ENCODE measurements at places on chromosomes 5 and 9. TPM values are rescaled to one million over a fixed set of nuclear protein-coding genes. Genes with fewer than 3 reads are reported as not detected.

The ASS1 gene
- 113 TPM for polyA plus RNA-seq

The SMIM32 gene
- not detected for polyA plus RNA-seq

The NEUROG1 gene
- polyA plus RNA-seq: not detected

The LCN15 gene
- not detected for polyA plus RNA-seq

The CARTPT gene
- polyA plus RNA-seq: not detected

The SGCD gene
- polyA plus RNA-seq: not detected

The ASTN2 gene
- 0.31 TPM for polyA plus RNA-seq

The SH3GL2 gene
- polyA plus RNA-seq: not detected

The TARS1 gene
- 147 TPM for polyA plus RNA-seq

The BNC2 gene
- 0.03 TPM for polyA plus RNA-seq

The PPP3R2 gene
- polyA plus RNA-seq: not detected

The SH2D3C gene
- 0.08 TPM for polyA plus RNA-seq

The DHX29 gene
- polyA plus RNA-seq: 3.3 TPM

The ERAP2 gene
- polyA plus RNA-seq: 41.6 TPM

The F12 gene
- polyA plus RNA-seq: 5.4 TPM

The SPINK4 gene
- not detected for polyA plus RNA-seq

The ZBTB26 gene
- 1.6 TPM for polyA plus RNA-seq

The CSF1R gene
- 1.5 TPM for polyA plus RNA-seq

The SPINK7 gene
- polyA plus RNA-seq: not detected

The MSMP gene
- not detected for polyA plus RNA-seq

The ABO gene
- polyA plus RNA-seq: 0.01 TPM

The IFNA16 gene
- polyA plus RNA-seq: not detected

The TMED9 gene
- polyA plus RNA-seq: 333 TPM

The NME5 gene
- polyA plus RNA-seq: 0.88 TPM

The ZDHHC11B gene
- 0.10 TPM for polyA plus RNA-seq

Data from mammary epithelial cell (primary cell).